ENCODE measurements at places on chromosomes 2 and 18.

- DNase-seq = no peak
These were observed 136.5 kb upstream of the ETAA1 start for GRCh38 chr2:67260343-67261277.

GRCh38 chr2:102386004-102386403 is 30.4 kb downstream of the IL18R1 start:
- no peak for DNase-seq

GRCh38 chr18:31884020-31884419 is 58.9 kb downstream of the TRAPPC8 start:
- DNase-seq = no peak

DNA sequence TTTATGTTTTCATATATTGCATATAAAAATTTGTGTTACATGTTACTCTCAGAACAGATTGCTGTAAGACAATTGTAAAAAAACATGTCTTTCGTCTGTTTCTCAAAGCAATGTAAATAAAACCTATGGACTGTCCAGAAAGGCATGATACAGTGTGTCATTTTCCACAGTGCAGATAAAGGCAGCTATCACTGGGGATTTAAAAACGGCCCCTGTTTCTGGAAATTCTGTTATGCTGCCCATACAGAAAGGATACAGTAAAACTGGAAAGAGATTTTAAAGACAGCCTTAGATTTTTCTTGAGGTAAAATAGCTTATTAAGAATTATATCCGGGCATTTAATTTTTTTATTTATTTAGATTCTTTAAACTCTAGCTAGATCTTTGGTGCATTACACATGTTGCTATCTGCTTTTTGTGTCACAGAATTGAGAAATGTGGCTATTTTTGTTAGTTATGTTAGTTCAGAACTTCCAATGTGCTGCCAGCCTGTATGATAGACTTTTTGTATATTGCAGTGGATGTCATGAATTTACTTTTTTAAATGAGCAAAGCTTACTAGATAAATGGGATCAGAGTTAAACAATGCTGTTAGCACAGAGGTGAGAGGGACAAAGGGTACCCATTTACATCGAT is 859 bp upstream of the INO80D start:
- peak; percentile 58 for DNase-seq

- no peak for DNase-seq
These were observed 11.1 kb upstream of the NT5DC4 start for GRCh38 chr2:112709703-112710102.

DNA sequence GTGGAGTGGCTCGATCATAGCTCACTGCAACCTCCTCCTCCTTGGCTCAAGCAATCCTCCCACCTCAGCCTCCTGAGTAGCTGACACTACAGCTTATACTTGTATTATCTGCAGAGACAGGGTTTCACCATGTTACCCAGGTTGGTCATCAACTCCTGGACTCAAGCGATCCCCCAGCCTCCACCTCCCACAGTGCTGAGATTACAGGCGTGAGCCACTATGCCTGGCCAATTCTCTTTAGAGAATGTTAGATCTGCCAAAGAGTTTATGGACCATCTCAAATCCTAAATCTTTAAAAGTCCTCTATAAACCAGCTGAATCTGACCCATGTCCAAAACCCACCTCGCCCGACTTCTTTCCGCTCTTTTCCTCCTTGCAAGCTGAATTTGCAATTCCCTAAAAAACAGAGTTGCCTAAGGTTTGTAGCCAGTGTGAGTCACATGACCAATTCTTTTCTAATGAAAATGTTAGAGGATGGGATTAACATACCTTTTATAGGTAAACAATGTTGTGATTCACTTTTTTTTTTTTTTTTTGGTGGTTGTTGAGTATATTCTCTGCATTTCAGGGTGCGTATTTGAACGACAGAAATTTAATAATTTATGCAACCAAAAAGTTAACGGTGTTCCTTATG is 2.4 kb upstream of the PMAIP1 start:
- no peak for DNase-seq
